ENCODE measurements at places on chromosomes 11 and 22. TPM values are rescaled to one million over a fixed set of nuclear protein-coding genes. Genes with fewer than 3 reads are reported as not detected.

DNA sequence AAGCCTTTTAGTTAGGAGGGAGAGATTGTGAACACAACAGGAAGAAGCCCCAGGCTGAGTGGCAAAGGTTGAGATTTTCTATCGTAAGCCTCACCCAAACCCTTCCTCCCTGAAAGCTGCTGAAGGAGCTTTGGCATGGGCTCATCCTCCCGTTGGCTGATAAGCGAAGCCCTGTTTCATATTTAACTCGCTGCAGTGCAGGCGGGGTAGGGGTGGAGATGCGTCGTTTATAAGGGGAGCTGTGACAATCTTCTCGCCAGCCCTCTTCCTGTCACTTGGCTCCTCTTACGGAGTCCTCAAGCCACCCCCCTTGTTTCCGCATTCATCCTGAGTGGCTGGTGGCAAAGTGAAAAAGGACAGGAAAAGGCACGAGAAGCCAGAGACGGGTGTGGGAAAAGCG lies 137.0 kb downstream of the OR4C45 start:
- no peak for DNase-seq

DNA sequence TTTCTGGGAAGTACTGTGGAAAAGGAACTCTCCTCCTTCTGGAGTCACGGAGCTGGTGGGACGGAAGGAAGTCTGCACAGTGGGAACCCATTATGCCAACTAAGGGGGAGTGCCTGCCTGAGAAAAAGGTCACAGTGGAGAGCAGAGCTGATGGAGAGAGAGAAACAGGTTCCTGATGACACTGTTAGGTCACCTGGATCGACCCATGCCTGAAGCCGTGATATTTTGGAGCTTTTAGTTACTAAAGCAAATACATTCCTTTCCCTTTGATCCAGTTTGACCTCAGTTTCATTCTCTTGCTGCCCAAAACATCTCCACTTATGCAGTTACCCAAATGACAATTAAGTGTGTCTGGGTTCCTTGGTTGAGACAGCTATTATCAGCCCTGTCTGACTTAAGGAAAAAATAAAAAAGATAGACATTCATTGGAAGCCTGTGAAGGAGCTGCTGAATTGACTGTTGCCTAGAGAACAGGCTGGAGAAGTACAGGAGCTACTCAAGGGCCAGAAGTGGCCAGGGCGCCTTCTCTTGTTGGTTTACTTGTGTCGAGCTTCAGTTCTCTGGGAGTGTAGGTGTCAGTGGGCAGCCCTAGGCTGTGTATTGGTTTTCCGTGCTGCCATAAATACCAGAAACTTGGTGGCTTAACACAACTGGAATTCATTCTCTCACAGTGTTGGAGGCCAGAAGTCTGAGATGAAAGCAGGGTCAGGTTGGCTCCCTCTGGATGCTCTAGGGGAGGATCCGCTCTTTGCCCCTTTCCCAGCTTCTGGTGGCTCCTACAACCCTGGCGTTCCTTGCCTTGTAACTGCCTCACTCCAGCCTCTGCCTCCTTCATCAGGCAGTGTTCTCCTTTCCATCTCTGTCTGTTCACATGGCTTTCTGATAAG lies 13.6 kb downstream of the MRGPRD start:
- no peak for DNase-seq

DNA sequence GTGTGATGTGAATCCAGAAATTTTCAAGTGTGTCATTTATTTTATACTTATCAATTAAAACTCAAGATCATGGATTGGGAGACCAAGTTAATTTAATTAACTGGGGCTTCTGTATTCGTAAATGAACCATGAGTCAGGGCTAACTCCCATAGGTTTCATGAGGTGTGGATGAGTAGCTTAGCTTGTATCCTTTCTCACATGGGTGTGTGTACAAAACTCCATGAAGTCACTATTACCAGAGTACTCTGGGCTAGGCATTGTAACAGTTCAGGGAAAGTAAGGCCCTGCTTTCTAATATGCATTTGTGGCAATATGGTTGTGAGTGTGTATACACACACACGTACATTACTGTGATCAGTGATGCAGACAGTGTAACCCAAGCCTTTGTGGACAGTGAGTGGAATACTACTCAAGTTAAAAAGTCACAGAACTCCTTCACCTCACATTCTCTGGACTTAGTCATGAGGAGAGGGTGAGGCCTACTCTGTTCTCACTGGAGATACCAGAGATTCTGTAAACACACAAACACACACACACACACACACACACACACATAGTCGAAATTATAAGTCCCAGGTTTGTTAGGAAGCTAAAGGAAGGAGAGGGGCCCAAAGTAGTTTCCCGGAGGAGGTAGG lies 3.5 kb downstream of the CNTF start:
- no peak for DNase-seq

- no peak for DNase-seq
Measured at GRCh38 chr22:22591348-22592299, 32.6 kb upstream of the PRAME start.

GRCh38 chr22:40651057-40651456 lies 14.5 kb upstream of the MRTFA start:
- DNase-seq: no peak

GRCh38 chr11:1157645-1158591 lies at the start of gene MUC5AC:
Gene MUC5AC, plus strand, starts transcription at chr11:1157953. Its CDS starts 47 bp downstream, at chr11:1158000.
- DNase-seq: no peak

GRCh38 chr11:843086-843734 lies 558 bp downstream of the TSPAN4 start:
- DNase-seq: no peak

PTPN5 gene
- not detected for polyA plus RNA-seq

PTGDR2 gene
- polyA plus RNA-seq: 0.28 TPM

MAML2 gene
- 5.6 TPM for polyA plus RNA-seq

GAL gene
- not detected for polyA plus RNA-seq

Data from GM12878 (cell line).